Caco-2 (cell line): ENCODE measurements at places on chromosomes 5 and 9. TPM values are rescaled to one million over a fixed set of nuclear protein-coding genes. Genes with fewer than 3 reads are reported as not detected.

- DNase-seq: no peak
Measured at GRCh38 chr5:42991404-42992087, 48.6 kb downstream of the ANXA2R start.

SLC6A7 gene
- total RNA-seq: not detected in 2 replicates

DNA sequence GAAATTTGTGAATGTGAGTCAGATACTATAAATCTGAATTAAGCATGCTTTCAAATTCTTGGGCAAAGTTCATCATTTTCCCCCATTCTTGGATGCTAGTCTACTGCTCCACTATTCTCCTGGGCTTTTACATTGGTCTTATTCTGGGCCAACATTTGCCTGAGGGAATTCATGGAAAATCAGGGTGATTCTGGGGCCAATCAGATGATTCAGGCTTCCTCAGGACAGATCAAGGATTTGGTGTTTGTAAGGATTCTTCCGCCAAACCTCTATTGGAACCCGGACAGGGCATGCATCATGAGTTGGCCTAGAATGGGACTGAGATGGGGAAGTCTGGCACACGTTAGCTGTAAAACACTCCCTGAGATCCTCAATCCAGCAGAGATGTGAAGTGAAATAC, 113.8 kb downstream of the MEF2C start:
- DNase-seq: no peak

DNA sequence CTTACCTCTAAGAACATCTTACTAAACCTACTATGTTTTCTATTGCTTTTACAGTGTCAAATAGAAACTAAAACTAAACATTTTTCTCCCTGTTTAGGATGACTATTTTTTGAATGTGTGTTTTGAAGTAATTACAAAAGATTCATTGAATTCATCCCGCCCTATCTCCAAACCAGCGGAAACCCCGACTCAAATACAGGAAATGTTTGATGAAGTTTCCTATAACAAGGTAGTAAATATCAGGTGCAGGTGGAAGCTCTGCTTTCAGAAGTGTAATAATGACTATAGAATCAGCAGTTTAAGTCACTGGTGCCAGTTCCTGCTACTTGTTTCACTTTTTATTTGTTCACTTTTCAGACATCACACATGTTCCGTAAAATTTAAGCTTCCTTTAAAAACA, 20.0 kb downstream of the ERAP2 start:
- DNase-seq: no peak

GRCh38 chr5:109173036-109173794, 236.6 kb downstream of the PJA2 start:
- DNase-seq: no peak

DNA sequence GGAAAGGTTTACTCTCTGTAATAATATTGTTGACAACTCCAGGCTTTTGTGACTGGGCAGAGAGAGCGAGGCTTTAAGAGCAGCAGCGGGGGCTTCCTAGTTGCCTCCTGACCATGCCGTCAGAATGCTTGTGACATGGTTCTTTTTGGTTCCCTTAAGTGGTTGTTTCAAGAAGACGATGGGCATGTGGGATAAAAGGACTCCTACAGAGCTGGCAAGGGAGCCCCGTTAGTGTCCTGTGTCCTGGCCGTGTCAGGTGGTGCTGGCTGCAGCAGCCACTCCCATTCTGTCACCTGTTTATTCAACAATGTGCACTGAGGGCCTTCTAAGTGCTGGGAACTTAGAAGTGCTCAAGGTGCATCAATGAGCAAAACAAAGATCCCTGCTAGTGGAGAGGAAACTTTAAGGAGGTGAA, 19.7 kb downstream of the LCP2 start:
- DNase-seq: no peak

DNA sequence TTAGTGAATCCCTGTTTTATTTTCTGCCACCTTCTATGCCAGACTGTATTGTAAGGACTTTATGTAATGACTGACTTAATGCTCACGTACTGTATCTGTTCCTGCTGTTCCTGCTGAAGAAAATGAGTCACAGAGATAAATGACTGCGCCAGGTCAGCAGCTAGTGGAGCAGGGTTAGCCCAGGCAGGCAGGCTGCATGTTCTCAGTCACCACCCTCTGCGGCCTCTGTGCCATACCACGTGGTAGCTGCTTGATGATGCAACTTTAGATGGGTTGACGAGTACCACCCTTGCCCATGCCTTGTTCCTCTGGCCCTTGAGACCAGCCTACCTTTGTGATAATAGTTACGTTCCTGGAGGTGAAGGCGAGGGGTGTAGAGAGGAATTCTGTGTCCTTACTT, 161.9 kb downstream of the TRIO start:
- no peak for DNase-seq

GRCh38 chr9:83327750-83328622, 210.2 kb downstream of the FRMD3 start:
- no peak for DNase-seq

DNA sequence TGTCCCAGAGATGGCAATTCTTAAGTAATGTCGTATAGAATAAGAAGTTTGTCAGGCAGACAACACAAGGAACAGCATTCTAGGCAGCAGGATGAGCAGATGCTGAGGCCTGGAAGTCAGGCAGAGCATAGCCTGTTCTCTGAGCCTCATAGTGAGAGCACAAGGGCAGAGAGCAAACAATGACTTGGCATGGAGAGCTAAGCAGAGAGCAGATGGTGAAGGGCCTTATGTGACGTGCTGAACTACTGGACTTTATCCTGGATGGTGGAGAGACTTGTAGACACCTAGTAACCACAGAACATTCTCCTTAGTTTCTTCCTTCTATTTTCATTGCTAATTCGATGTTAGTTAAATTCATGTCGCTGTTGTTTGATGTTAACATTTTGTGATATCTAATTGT, 60.1 kb downstream of the KCTD16 start:
- DNase-seq: no peak
